Fibroblast of lung (primary cell): ENCODE measurements at places on chromosomes 11 and 22. TPM values are rescaled to one million over a fixed set of nuclear protein-coding genes. Genes with fewer than 3 reads are reported as not detected.

DNA sequence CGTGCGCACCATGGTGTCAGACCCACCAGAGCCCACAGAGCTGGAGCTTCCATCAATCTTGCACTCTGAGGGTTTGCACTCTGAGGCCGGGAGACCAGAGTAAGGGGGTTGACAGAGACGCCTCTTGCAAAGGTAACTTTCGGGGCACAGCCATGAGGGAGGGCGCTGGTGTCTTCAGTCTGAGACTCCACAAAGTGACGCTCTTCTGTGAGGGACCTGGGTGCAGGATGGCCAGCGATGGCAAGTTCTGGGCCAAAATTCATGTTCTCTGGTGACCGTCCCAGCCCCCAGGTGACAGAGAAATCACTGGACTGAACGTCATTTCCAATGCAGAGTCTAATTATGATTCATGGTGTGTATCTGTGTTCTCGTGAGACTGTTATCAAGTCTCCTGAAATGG, 1395.2 kb downstream of the TBC1D22A start:
- DNase-seq = no peak

The NUP98 gene
- total RNA-seq = 88.1 and 99.6 TPM in 2 replicates

DNA sequence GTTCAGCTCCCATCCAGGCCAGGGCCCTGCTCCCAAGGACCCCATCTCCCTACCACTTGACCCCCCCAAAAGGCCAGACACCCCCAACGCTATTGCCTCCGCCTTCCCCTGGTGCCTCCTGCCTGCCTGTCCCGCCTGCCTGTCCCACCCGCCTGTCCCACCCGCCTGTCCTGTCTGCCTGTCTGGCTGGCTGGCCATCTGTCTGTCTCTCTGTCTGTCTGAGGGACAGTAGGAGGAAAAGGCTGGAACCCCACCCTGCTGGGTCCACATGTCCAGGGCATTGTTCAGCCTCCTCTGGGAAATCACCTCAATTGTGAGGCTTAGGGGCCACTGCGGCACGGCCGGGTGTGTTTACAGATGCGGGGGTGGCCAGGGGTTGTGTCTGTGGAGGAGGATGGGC, 25.3 kb upstream of the CBX7 start:
- no peak for DNase-seq

The RRP7A gene
- 19.5 and 21.3 TPM in 2 replicates for total RNA-seq

- DNase-seq = no peak
Observed at GRCh38 chr11:102316346-102316904, 859 bp upstream of the BIRC3 start.

GRCh38 chr11:109362059-109362458, 59.9 kb upstream of the C11orf87 start:
- peak; percentile 58 for DNase-seq

- DNase-seq = no peak
Observed at GRCh38 chr11:33016654-33017053, 976 bp downstream of the DEPDC7 start.

The OR8D1 gene
- not detected in 2 replicates for total RNA-seq

The WT1 gene
- 0.26 TPM in 1 of 2 replicates, not detected in the other for total RNA-seq

The GDPD4 gene
- total RNA-seq = not detected in 2 replicates

The B3GAT1 gene
- total RNA-seq = under 0.01 TPM in 2 replicates

The PLAAT4 gene
- 85.7 and 108 TPM in 2 replicates for total RNA-seq

DNA sequence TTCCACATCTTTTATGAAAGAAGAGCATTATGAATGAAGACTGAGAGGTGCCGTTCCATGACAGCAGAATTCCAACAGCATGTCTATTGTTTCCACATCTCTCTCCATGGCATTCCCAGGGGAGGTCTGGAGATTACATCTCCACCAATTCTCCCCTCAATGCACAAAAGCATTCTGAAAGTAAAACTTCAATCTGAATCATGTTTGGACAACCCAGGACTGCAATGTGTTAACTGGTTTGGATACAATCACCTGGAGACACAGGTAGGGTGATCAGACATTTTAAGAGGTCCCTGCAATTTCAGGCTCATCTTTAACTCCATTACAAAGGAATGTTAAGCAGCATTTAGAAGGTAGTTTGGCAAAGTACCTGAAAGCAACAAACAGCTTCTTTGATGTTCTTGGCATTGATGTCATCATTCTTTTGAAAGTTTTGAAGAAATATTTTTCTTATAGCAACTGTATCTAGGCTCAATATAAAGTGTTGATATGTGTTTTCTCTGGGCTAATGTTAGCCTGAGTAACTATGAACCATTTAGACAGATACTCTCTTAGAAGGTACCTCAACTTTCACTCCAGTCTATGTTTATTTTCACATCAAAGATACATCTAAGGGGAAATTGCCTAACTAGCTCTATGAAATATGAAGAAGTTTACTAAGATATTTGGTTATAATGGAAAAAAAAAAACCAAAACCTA, 181.4 kb upstream of the MTMR2 start:
- DNase-seq = no peak

The MMP7 gene
- 0.17 TPM in 1 of 2 replicates, not detected in the other for total RNA-seq

The SEC14L3 gene
- total RNA-seq = not detected in 2 replicates

GRCh38 chr11:75337195-75337654, 14.2 kb downstream of the ARRB1 start:
- DNase-seq = no peak

DNA sequence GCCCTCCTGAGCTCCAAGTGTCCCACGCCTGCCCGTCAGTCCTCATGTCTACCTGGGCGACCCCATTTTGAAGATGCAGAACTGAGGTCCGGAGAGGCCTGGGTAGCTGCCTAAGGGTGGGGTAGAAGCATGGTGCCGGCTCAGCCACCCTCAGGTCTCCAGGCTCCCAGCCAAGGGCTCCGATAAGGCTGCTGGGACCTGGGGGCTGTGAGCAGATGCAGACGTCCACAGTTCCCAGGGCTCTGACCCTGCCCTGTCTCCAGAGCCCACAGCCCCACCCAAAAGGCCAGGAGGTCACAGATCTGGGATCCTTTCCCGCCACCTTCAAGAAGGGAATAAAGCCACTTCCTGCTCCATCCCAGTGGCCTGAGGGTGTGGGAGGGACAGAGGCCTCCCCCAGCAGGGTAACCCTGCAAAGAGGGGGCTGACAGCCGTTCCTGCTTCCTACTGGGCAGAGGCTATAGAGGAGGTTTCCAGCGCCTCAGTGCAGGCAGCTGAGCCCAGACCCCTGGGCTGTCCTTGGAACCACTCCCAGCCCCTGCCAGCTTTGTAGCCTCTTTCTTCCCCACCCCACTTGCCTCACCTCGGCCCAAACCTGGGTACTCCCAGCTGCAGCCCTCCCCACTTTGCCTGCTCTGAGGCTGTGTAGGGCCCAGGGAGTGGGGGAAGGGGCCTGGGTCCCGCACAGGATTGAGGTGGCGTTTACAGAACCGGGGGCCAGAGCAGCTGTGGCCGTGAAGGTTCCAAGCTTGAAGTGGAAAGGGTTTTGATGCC, 85.5 kb downstream of the CDKN1C start:
- DNase-seq = no peak

GRCh38 chr11:124622531-124623451, at the start of gene TBRG1:
Gene TBRG1, plus strand, starts transcription at chr11:124622864. Its CDS starts 220 bp downstream, at chr11:124623084.
- DNase-seq = peak; percentile 90

- peak; percentile 72 for DNase-seq
Observed at GRCh38 chr11:36492724-36493304, 17.3 kb downstream of the TRAF6 start.

The ACAT1 gene
- total RNA-seq = 91.4 and 138 TPM in 2 replicates

- DNase-seq = no peak
Observed at GRCh38 chr11:110755941-110756340, 43.7 kb upstream of the ARHGAP20 start.

The C11orf42 gene
- not detected in 2 replicates for total RNA-seq

GRCh38 chr22:41094041-41094593, 1.7 kb downstream of the EP300 start:
- DNase-seq = peak; percentile 46

DNA sequence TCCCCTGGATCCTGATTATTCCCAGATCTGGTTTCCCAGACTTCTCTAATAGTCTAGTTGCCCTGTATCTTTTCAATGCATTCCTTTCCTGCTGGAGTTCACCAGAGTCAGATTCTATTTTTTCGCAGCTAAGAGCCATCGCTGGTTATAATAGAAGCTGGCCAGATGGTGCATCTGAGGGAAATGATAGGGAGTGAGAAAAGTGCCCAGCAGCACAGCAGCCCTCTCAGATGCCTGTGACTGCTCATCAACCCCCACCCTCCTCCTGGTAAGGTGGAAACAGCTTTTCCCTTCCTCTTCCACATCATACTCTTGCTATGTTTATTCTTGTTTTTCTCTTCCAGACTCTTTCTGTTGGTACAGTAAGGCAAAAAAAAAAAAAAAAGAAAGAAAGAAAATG, 12.8 kb downstream of the OR8A1 start:
- no peak for DNase-seq

The GNAZ gene
- 1.3 and 1.7 TPM in 2 replicates for total RNA-seq

DNA sequence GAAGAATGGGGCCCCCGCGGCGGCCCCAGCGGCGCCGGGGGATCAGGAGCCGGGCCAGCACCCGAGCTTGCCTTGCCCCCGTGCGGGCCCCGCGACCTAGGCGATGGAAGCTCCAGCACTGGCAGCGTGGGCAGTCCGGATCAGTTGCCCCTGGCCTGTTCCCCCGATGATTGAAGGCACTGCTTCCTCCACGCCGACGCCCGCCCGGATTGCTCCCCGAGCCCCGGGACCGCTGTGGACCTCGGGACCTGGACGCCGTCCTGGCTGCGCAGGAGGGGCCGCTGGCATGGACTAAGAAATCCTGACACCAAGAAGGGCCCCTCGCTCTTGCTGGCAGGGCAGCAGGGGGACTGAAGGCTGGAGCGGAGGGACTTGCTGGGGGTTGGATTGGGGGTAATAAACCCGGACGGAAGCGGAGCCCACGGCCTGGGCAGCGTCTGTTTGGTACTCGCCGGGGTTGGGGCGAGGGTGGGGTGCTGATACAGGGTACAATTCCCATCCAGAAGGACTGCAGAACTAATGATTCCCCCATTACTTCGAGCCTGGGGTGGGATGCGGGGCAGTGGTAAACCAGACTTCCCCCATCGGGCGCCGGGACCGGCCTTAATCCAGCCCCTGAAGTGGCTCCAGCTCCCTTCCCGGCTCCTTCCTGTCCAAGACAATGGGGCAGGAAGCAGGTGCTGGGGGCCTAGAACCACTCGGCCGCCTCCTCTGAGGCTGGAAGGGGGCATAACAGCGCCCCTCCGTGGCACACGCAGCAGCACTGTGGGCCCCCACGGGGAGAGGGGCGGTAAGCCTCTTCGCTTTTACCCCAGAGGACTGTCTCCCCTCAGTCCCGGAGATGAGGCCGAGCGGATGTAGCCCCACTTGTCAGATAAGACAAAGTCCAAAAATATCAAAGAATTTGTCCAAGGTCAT, 1.0 kb downstream of the CCDC85B start:
- DNase-seq = peak; percentile 37

The MRGPRF gene
- total RNA-seq = 63.9 and 84.2 TPM in 2 replicates

- DNase-seq = no peak
Observed at GRCh38 chr11:23023319-23023718, 163.0 kb upstream of the CCDC179 start.

DNA sequence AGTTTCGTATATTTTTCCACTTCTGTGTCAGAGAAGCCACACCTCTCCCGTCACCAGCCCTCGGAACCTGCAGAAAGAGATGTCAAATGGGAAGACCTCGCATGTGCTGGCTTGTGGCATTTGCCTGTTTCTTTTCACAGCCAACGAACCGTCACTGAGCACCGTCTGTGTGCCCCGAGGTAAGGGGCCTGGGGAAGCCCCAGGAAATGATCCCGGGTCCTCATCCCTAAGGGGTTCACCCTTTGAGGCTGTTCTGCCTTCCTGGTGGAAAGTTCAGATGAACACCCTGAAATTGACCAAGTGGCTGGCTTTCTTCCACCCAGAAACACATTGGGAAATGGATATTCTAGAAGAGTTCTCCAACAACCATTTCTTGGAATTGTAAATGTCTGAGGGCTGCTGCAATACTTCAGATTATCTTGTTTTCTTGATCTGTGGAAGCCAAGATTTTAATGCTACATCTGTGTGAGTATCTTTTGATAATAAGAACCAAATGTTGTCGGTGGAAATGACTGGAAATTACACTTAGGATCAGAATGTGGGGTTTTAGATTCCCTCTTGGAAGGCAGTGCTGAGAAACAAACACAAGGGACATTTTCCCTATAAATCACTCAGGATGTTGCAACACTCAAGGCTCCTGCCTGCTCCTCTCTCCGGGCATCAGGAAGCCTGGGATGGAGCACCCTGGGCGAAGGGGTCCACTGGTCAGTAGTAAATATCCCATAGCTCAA, 37.6 kb downstream of the RIBC2 start:
- peak; percentile 88 for DNase-seq

GRCh38 chr11:119351232-119351631, 4.7 kb upstream of the MFRP start:
- DNase-seq = no peak

- DNase-seq = peak; percentile 33
Observed at GRCh38 chr11:80937842-80938241, 1497.0 kb upstream of the TENM4 start.

- DNase-seq = peak; percentile 38
Observed at GRCh38 chr22:17159504-17159951, 451 bp upstream of the HDHD5 start.

DNA sequence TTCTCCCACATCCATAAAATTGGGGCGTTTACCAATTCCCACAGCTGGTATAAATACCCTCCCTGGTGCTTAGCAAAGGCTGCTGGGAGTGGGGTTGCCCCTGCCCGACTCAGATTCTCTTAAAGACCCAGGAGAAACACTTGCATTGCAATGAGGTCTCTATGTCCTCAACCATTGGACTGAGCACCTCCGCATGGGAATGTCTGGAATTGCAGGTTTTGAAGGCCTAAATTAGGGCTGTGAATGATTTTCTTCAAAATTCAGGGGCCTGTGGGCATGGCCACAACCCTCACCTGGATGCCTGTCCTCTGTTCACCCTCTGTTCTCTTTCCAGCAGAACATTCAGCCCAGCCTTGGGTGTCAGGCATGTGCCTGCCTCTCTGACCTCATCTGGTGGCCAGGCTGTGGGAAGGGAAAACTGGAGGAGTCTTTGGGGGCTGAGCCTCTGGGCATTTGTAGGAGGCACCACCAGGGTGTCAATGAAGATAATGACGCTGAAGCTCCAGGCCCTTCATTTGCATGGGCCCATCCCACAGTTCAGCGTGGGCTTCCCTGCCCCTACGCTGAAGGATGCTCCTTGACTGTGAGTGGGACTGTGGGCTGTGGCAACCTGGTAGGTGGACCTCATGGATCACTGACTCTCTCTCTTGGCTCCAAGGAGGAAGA, 52.7 kb upstream of the MYEOV start:
- no peak for DNase-seq

The GPHA2 gene
- not detected in 2 replicates for total RNA-seq

The TRIM49D2 gene
- total RNA-seq = not detected in 2 replicates

GRCh38 chr22:25069758-25070481, 117.4 kb downstream of the KIAA1671 start:
- no peak for DNase-seq

DNA sequence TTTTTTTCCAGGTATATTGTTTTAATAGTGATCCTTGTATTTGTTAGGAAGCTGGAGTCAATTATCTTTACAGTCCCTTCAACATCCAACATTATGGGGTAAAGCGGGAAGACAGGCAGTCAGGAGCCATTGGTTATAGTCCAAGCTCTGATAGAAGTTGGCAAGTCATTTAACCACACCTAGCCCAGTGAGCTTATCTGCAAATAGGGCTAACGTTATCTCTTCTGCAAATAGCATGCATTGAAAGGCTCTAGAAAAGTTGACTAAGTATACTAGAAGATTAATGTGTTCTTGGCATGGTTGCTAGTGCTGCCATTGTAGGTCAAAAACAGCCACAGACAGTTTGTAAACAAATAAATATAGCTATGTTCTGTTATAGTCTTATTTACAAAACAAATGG, 520.7 kb downstream of the OPCML start:
- DNase-seq = no peak

GRCh38 chr11:44454666-44455065, 110.8 kb upstream of the CD82 start:
- no peak for DNase-seq

- DNase-seq = peak; percentile 89
Observed at GRCh38 chr11:75558939-75559843, 2.9 kb upstream of the SERPINH1 start.

- DNase-seq = no peak
Observed at GRCh38 chr11:110601936-110602335, 110.3 kb downstream of the ARHGAP20 start.
